ENCODE measurements at places on chromosomes 5 and 9.
A peak's percentile ranks its signal among the peaks of the same experiment; 100 is the strongest.

DNA sequence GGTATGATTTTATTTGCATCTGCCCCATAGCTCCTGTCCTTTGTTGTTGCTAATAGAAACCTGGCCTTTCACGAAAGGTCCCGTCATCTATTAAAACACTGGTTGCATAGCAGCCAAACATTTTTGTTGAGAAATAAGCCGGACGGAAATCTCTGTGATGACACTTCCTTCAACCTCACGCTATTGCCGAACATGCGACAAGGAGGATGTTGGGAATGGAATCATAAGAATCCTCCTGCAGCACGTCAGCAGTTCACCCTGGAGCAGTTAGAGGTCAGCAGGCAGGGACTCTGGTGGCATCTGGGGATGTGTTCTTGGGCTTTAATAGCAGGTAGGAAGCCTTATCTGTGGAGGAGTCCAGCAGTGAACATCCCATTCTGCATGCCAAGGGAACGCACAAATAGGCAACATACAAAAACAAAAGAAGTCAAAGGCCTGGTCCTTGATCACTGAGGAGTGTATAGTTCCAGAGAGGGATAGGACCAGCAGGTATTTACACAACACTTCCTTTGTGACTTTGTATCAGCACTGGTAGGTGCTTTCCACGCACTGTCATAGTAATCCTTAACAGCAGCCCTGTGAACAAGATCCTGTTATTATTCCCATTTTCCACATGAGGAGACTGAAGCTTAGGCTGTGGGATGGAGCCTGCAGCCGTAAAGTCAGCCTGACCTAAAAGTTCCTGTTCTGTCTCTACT is 33.4 kb downstream of the ARHGAP26 start:
- peak; percentile 24 for DNase-seq

DNA sequence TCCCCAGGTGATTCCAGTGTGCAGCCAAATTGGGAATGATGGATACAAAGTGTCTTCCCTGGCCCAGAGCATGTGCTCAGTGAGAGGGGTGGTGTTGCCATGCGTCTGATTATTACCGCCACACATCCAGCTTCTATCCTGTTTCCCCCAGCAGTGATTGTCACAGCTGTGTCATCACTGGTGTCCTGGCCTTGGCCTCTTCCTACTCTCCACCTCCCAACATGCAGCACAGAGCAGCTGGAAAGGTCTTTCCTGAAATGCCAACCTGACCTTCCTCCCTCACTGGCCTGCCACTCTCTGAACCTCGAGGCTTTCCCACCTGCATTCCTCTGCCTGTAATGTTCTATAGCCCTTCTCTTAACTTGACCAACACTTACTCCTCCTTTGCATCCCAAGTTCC is 60.0 kb downstream of the TMOD1 start:
- DNase-seq: no peak

GRCh38 chr5:4542145-4542778 is 597.9 kb upstream of the ADAMTS16 start:
- DNase-seq: no peak

DNA sequence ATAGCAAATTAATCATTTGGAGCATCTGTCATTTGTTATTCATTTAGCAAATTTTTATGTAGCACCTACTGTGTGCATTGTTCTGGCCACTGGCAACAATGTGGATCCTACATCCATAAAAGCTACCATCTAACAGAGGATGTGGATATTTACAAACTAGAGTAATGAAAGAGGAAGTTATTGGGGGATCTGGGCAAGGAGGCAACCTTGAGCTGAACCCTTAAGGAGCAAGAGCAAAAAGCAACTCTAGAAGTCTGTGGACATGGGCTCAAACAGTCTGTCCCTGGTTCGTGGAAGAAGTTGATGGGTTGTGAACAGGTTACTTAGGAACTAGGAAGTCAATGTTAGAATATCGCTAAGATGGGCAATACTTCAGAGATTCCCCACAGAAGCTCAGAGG is 259.9 kb downstream of the SYK start:
- no peak for DNase-seq

- DNase-seq: no peak
These were observed 69.3 kb downstream of the KCNIP1 start for GRCh38 chr5:170573114-170573513.

- DNase-seq: no peak
These were observed 57.3 kb upstream of the PITX1 start for GRCh38 chr5:135091286-135091685.

- no peak for DNase-seq
These were observed 243.8 kb downstream of the CSNK1G3 start for GRCh38 chr5:123755653-123756317.

DNA sequence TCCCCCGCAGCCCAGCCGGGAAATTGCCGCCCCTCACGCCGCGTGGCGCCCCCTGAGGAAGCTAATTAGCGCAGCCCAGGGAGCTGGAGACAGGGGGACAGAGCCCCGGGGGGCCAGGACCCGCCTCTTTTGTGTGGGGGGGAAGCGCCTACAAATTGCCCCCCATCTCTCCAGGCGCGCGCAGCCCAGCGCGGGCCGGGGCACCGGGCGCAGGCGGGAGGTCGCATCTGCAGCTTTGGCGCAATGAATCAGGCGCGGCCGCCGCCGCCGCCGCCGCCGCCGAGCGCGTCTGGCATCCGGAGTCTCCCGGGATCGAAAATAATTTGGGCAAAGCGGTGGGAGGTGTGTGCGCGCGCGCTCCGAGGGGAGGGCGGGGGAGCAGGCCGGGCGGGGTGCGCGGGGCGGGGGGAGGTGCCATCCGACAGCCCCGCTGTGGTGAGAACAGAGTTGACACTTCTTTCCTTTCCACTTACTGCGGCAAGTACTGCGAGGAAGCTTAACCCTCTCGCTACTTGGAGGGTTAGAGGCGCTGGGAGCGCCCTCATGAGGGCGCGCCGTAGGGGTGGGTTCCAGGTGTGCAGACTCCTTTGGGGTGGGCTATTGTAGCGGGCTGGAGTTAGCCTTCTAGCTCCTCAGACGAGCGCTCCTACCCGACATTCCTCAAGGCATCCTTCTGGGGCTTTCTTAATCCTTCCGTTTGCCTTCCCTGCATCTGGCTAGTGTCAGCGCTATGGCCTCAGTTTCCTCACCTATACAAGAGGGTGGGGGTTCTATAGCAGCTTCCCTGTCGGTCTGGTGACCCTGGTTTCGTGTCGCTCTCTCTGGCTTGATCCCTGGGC is 63.1 kb downstream of the CXXC5 start:
- DNase-seq: peak; percentile 76

GRCh38 chr9:20363233-20363632 is 259.1 kb downstream of the MLLT3 start:
- no peak for DNase-seq

DNA sequence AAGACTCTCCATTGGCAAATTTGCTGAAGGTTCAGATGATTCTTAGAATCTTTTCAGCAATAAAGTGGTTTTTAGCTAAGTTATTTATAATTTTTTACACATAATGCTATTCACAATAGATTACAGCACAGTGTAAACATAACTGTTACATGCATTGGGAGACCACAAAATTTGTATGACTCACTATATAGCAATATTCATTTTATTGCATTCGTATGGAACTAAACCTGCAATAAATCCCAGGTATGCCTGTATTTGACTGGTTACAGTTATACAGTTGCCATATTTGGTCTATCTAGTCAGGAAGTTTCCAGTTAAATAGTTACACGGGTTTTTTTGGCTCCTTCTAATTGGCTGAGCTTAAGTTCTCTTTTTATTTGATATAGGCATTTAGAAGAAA is 220.8 kb downstream of the MRPS30 start:
- DNase-seq: no peak

DNA sequence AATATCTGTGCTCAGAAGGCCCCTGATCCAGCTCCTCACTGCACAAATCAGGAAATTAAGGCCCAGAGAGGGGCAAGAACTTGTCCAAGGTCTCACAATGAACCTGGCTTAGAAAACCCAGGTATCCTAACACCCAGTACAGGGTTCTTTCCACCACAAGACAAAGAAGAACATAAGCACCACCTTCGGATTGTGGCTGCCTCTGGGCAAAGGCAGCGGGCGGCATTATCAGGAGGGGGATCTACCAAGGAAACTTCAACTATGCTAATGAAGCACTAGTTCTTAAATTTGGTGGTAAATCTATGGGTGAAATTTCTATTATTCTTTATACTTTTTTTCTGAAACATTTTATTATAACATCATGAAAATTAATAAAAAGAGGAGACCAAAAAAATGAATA is 17.9 kb downstream of the ANXA6 start:
- DNase-seq: peak; percentile 51

DNA sequence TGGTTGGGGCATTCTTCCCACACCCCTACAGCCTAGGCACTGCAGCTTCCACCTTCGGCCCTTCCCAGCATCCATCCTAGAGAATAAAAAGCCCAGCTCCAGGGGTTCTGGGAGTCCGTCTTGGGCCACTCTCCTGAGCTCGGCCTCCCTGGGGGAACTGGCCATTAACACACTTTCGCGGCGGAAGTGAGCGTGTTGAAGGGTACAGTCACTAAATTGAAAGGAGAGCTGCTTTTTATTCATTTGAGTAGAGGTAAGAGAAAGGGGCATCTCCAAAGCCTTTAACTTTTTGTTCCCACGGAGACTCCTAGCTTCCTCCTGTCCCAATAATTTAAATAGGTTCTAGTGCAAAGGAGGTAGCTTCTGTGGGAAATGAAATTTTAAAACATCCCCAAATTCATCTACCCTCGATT is 31.0 kb upstream of the NFIB start:
- DNase-seq: no peak

DNA sequence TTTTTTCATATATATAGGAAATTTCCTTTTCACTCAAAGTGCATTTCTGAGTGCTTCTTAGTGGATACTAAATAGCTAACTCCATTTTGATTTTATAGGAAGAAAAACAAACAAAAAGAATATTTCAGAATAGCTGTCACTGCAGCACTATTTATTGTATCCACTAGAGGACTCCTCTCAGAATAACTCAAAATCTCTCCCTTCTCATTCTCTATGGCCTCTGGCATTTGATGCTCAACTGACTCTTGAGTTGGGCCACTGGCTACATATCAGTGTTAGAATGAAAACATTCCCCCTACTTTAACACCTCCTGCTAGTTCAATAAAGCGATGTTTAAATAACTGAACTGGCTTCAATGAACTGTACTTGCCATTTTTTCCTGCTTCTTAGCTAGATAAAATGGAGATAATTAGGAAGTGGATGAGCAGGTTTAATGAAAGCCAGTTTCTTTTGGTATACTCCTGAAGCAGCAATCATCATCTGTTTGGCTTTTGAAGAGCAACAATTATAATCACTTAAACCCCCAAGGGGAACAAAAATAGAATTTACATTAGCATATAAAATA is 16.6 kb upstream of the ELAVL2 start:
- DNase-seq: no peak

DNA sequence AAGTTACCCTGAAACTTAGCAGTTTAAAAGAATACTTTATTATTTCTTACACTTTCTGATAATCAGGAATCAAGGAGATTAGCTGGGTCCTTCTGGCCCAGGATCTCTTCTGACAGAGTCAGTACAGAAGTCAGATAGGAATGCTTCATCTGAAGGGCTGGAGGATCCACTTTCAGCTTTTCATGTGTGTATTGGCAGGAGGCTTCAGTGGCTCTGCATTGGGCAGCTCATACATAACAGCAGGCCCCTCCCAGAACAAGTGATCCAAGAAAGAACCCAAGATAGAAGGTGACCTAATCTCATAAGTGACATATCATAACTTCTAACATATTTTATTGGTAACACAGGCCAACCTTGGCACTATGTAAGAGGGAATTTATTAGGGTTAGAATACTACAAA is 258.4 kb downstream of the HCN1 start:
- no peak for DNase-seq

- no peak for DNase-seq
These were observed 31.8 kb downstream of the FABP6 start for GRCh38 chr5:160260881-160261815.

- DNase-seq: no peak
These were observed 60.5 kb upstream of the ANKRD33B start for GRCh38 chr5:10503321-10503720.

DNA sequence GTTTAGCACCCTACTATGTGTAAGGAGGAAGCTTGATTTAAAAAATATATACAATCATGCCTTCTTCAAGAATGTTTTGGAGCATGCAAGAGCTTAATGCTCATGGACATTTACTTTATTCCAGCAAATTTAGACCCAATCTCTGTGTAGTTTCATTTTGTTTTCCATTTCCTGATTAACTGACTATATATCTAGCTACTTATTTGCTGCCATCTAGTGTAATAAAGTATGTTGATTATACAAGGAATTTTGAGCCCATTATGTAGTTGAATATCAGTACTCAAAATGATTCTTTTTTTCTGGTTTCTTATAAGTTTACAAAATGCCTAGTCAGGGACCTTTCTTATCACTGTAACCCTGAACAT is 100.0 kb upstream of the CCDC152 start:
- no peak for DNase-seq

- DNase-seq: no peak
These were observed 20.3 kb downstream of the ANGPTL2 start for GRCh38 chr9:127102176-127102575.

DNA sequence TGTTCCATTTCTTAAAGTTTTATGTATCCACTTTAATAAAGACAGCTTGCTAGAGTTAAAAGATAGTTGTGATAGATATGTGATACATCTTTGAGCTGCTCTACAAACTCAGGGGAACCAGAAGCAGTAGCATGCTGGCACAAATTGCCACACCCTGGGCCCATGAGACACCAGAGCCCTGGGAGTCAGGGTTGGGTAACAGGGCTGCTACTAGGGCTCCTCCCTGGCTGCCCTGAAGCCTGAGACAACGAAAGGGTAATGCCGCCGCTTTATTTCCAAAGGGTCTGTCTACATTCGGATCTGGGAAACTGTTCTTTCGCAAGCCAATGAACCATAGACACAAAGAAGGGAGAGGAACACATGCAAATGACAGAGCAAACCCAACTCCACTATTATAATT is 29.2 kb downstream of the PTPN3 start:
- no peak for DNase-seq

GRCh38 chr9:76688471-76689238 is 75.6 kb upstream of the PCA3 start:
- no peak for DNase-seq

GRCh38 chr9:134485653-134486052 is 155.9 kb upstream of the COL5A1 start:
- DNase-seq: no peak

- no peak for DNase-seq
These were observed 102.6 kb downstream of the RGS3 start for GRCh38 chr9:113566016-113566711.

- no peak for DNase-seq
These were observed 53.8 kb downstream of the SH3RF2 start for GRCh38 chr5:145990170-145990569.

DNA sequence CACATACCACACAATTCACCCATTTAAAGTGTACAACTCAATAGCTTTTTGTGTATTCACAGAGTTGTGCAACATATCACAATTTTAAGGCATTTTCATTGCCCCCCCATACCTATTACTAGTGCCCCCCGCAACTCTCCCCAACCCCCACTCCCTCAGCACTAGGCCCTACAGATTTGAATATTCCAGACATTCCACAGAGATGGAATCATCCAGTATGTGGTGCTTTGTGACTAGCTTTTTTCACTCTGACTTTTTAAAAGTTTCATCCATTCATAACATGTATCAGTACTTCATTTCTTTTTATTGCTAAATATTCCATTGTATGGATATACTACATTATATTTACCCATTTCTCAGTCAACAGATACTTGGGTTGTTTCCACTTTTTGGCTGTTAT is 102.9 kb upstream of the LRRTM2 start:
- DNase-seq: no peak

Data from CD4-positive, alpha-beta T cell treated with Interleukin-17A for 1 hour (primary cell).